ENCODE measurements at places on chromosomes 2 and 18.
A peak's percentile ranks its signal among the peaks of the same experiment; 100 is the strongest.

DNA sequence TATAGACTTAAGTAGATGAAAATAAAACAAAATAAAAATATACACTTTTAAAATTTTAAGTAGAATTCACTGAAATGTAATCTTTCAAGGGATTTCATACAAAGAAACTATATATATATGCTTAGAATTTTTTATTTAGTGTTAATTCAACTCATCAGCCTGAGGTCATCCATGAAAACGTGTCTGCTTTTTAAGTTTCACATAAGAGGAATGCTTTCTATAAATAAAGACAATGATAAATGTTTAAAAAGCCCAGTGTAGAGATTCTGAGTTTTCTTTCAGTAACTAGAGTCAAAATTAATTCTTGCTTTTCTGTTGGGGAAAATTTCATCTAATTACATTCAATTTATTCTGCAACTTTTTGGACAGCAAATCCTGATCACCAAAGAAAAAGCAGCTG is 213.3 kb downstream of the MBD5 start:
- no peak for DNase-seq

DNA sequence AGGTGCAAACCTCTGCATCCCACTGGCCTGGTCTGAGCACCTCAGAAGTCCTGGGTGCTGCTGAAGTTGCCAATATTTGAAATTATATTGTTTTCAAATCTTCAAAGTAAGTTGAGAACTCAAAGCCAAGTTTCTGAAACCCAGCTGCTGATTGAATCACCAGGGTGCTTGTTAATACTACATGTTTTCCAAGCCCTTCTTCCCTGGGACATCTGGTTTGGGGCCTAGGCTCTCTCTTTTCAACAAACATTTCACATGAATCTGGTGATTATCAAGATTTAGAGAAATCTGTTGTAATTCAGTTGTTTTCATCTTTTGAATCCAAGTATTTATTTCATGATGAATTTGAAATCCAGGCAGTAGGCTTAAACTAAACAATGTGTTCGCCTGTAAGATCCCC is 24.4 kb downstream of the MLPH start:
- DNase-seq, result no peak

- no peak for DNase-seq
These were observed 222.5 kb upstream of the COPS8 start for GRCh38 chr2:236862961-236863728.

DNA sequence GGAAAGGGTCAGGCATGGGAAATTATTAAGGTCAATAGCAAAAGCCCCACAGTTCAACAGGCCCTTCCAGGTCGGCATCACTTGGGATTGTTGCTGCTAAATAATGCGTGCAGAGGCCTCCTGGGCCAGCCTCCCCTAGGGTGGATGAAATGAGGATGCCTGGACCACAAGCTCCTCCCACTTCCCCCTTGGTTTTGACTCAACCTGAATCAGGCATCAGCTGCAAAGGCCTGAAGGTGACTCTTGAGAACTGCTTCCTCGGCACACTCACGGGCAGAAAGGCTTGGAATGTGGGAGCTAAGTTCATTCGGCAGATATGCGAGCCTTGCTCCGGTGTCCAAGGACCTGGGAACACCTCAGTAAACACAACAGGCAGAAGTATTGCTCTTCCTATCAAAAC is 69.3 kb downstream of the MBP start:
- peak; percentile 80 for DNase-seq

DNA sequence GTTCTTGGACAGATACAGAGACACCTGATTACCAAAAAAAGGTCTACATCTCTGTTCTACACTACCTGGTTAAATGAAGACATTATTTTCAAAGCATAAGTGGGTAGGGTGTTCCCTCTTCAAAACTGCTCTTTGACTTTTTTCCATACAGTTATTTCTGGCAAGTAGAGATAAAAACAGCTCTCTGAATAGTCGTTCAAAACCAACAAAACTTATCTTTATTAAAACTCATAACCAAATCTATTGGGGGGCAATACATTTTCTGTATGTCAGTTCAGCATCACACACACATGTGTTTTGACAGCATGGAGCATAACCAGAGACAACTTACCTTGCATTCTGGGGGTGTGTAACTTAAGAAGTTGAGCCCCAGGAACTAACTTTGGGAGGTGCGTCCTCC is 149.0 kb upstream of the EPC2 start:
- DNase-seq, result no peak

- no peak for DNase-seq
These were observed 78.6 kb upstream of the RANBP2 start for GRCh38 chr2:108640731-108641130.

DNA sequence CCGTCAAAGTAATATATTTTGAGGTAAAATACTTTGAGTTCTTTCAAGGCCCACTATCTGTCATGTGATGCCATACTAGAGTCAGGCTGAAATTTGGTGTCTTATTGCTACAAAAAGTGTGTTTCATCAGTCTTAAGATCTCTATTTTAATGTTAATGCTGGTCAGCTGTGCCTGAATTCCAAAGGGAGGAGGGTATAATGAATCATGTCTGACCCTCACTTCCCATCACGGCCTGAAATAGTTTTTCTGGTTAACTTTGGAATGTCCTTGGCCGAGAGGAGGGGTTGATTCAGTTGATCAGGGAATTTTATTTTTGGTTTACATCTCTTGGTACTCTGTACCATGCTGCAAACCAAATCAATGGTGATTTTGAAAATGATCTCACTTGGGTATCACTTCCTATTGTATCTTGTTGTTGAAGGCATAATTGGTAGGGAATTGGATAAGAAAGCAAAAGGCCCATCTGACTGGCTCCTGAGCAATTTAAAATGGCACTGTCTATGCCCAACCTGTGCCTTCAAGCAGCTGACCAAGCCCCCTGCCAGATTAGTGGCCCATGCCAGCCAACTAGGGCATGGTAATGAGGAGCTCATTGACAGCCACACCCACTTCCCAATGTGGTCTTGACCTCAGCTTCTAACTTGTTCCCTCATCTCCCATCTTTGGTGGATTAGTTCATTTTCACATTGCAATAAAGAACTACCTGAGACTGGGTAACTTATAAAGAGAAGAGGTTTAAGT is 6.1 kb upstream of the SLC35F5 start:
- DNase-seq, result no peak

GRCh38 chr2:183404392-183404791 is 280.1 kb downstream of the NUP35 start:
- DNase-seq, result no peak

- no peak for DNase-seq
These were observed 254.4 kb downstream of the ZNF521 start for GRCh38 chr18:25097569-25098056.

- no peak for DNase-seq
These were observed 20.2 kb downstream of the ATG16L1 start for GRCh38 chr2:233271693-233272092.

DNA sequence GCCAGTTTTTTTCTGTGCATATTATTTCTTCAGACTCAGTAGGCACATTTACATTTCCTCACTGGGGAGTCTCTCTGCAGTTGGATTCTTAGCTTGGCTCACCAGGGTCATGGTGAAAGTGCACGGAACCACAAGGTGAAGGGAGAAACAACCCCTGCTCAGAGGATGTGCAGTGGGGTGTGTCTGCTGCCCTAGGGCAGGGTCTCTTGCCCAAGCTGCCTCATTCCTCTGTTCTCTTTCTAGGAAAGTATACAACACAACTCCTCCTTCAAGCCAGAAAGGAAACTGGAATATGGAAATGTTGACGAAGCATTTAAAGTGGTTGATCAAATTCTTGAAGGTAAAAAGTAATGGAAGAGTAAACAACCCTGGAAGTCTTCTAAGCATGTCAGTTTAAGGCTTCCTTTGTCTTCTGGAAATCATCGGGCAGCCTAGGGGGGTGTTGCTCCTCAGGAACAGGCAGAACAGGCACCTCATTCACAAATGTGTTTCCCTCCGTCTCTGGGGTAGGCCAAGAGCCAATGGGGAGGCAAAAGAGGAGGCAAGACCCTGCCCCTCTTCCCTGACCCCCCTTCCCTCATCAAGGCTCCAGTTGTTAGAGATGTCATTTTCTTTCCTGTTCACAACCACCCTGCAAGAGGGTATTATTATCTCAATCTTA is 41.4 kb downstream of the AOX1 start:
- DNase-seq, result no peak

DNA sequence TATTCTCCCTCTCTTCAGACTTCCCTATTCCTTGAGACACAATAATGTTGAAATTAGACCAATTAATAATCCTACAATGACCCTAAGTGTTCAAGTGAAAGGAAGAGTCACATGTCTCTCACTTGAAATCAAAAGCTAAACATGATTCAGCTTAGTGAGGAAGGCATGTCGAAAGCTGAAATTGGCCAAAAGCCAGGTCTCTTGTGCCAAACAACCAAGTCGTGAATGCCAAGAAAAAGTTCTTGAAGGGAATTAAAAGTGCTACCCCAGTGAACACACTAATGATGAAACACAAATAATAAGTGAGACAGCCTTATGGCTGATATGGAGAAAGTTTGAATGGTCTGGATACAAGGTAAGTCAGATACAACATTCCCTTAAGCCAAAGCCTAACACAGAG is 115.4 kb downstream of the PXDN start:
- DNase-seq, result no peak

DNA sequence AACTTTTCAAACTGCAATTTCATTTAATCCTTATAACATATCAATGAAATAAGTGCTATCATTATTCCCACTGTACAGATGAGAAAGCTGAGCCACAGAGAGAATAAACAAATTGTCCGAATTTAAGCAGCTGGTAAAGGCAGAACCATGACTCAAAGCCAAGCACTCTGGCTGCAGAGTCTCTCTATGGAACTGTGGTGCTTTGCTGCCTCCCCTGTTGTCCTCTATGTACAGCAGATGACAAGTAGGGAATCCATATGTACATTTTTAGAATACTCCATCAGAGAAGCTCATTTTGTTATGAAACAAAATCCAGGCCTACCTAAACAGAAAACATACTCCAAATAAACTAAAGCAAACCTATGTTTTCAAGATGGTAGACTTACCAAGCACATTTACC is 45.1 kb downstream of the FARSB start:
- no peak for DNase-seq
